ENCODE measurements at places on chromosomes 2 and 18. TPM values are rescaled to one million over a fixed set of nuclear protein-coding genes. Genes with fewer than 3 reads are reported as not detected.
A peak's percentile ranks its signal among the peaks of the same experiment; 100 is the strongest.

XIRP2 gene
- total RNA-seq, result 0.04 TPM

EMILIN2 gene
- 6.9 TPM for total RNA-seq

SULT1C4 gene
- total RNA-seq, result 1.3 TPM

ACOXL gene
- not detected for total RNA-seq

GRCh38 chr2:186129767-186130581 is 356.1 kb upstream of the ZC3H15 start:
- H3K4me3 ChIP-seq, result no peak overlapping the region
- no peaks in the 10 kb centered on the region for H3K36me3 ChIP-seq
- DNase-seq, result peak; percentile 75
- H3K27me3 ChIP-seq, result no peaks in the 10 kb centered on the region
- peak overlapping the region; percentile 57 for H3K27ac ChIP-seq

GRCh38 chr2:181943411-181944124 is 42.1 kb upstream of the PPP1R1C start:
- H3K27ac ChIP-seq, result peak overlapping the region; percentile 66
- H3K27me3 ChIP-seq, result no peaks in the 10 kb centered on the region
- no peaks in the 10 kb centered on the region for H3K36me3 ChIP-seq
- peaks cover 45% of the 10 kb centered on the region for H3K4me1 ChIP-seq

DNA sequence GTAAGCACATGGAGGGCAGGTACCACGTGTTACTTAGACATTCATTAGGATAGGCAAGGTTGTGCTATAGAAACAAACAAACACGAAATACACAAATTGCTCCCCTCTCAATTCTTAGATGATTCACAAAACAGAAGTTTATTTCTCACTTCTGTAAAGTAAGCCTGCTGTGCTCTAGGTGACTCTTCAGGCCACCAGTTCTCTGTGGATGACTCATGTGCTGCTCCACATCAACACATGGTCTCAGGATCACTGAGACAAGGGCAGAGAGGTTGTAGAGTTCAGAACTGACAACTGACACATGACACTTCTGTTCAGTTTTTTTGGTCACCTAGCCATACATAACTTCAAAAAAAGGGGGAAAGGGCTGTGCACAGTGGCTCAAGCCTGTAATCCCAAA is 70.6 kb downstream of the DAW1 start:
- H3K27ac ChIP-seq, result no peak overlapping the region
- no peaks in the 10 kb centered on the region for H3K4me1 ChIP-seq
- no peaks in the 10 kb centered on the region for H3K36me3 ChIP-seq
- H3K27me3 ChIP-seq, result no peaks in the 10 kb centered on the region
- DNase-seq, result no peak

DNA sequence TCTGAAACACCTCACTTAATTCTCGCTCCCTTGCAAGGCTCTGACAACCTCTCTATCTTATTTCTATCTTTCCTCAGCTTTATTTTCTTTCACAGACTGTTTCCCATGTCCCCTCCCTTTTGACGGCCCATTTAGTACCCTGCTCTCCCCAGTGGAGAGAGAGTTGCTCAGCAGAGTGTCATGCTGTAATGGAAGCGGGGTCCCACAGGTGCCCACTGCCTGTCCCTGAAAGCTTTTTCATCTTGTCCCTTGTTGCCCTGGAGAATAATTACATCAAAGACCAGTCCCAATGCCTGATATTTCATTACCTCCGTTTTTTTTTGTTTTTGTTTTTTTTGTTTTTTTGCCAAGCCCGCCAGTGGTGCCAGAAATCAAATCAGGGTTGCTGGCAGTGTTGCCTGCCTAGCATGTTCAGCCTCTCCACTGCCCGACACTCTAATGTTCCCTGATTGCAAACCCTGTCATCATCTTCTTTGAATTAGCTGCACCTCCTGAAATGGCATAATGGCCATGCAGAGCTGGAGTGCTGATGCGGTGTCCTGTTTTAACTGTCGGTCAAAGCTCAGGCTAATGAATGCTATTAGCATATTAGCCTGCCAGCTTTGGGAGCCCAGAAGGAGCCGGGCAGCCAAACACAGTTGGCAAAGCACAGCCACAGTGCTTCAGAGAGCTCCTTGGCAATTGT is 71.2 kb upstream of the CAVIN2 start:
- no peak overlapping the region for H3K27ac ChIP-seq
- H3K4me1 ChIP-seq, result peaks cover 24% of the 10 kb centered on the region
- no peaks in the 10 kb centered on the region for H3K36me3 ChIP-seq

- peak overlapping the region; percentile 50 for H3K27ac ChIP-seq
- H3K27me3 ChIP-seq, result no peaks in the 10 kb centered on the region
- peak overlapping the region; percentile 91 for H3K4me3 ChIP-seq
- H3K36me3 ChIP-seq, result no peaks in the 10 kb centered on the region
- peaks cover 50% of the 10 kb centered on the region for H3K4me1 ChIP-seq
These were observed 219.1 kb downstream of the RTP5 start for GRCh38 chr2:242088471-242089212.

- no peaks in the 10 kb centered on the region for H3K36me3 ChIP-seq
- no peak overlapping the region for H3K4me3 ChIP-seq
- DNase-seq, result no peak
These were observed 71.7 kb upstream of the MYO3B start for GRCh38 chr2:170106102-170106840.

GRCh38 chr2:143841935-143842334 is 678.0 kb downstream of the ZEB2 start:
- no peak overlapping the region for H3K4me3 ChIP-seq
- no peaks in the 10 kb centered on the region for H3K4me1 ChIP-seq
- DNase-seq, result no peak
- H3K27me3 ChIP-seq, result no peaks in the 10 kb centered on the region

DNA sequence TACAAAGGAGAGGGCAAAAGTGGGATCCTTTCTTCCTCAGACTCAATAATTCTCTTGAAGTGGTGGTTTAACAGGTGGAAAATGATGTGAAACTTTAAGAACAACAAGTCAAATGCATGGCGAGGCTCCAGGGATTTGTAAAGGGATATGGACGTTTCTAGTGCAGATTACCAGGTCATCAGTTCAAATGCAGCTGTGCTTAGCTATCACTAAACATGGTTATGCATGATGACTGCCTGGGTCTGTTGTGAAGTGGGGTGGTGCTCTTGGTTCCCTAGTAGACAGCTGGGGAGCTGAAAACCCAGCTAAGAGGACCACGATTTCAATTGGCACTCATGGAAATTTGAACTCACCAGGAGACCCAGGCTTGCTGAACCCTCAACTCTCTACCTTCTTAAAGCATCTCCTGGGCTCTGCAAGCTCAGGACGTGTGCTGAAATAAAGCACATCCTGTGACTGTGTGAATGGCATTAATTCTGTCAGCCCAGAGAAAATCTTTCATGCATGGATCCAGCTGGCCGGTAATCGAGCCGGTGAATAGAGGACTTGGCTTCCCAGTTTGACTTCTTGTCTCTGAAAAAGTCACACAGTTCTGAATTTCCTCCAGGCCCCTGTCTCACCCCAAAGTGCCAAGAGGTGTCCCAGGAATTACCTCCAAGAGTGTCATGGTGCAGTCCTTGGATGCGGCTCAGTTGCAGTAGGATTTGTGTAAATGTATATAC is 146.1 kb downstream of the MTX2 start:
- H3K4me1 ChIP-seq, result no peaks in the 10 kb centered on the region
- H3K4me3 ChIP-seq, result no peak overlapping the region
- no peak overlapping the region for H3K27ac ChIP-seq
- no peak for DNase-seq
- H3K27me3 ChIP-seq, result no peaks in the 10 kb centered on the region
- H3K36me3 ChIP-seq, result no peaks in the 10 kb centered on the region

DNA sequence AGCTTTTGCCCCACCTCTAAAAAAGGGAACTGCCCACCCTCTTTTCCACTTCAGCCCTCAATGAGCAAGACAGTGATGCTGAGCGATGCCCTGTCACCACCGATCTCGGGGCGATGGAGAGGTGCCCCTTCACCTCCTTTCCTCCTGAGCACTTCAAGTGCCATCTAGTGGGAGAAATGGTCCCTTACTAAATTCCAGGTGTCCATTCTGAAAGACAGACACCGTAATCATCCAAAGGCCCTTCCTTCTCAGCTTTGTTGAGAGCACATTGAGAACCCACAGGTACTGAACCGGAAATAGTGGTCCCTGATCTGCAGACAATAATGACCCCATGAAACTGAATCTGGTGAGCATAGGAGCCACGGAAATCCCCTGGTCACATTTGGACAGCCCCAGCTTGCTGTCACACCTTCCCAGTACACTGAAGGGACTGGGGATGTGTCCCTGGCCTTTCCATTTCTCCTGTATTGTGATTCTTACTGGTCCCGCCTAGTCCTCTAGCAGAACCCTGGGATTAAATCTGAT is 38.5 kb downstream of the KCTD18 start:
- peaks cover 95% of the 10 kb centered on the region for H3K36me3 ChIP-seq

- H3K4me3 ChIP-seq, result no peak overlapping the region
- H3K27ac ChIP-seq, result no peak overlapping the region
- no peaks in the 10 kb centered on the region for H3K4me1 ChIP-seq
- DNase-seq, result no peak
- no peaks in the 10 kb centered on the region for H3K36me3 ChIP-seq
These were observed 156.0 kb downstream of the SLC4A3 start for GRCh38 chr2:219783359-219783975.

DNA sequence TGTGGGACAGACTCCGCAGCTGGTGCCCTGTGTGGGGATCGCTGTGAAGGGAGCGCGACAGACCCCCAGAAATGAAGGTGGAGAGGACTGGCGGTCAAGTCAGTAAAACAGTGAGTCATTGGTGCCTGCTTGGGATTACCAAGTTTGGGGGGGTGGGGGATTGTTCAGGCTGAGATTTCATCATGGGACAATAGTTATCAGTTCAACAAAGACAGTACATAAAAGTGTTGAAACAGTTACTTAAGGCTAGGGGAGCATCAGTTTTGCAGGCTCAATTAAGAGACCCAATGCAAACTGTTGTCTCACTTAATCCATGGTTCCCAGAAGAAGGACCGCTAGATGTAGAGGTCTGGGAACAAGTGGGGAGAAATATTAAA is 42.4 kb upstream of the PDK1 start:
- no peaks in the 10 kb centered on the region for H3K4me1 ChIP-seq
- no peaks in the 10 kb centered on the region for H3K36me3 ChIP-seq
- DNase-seq, result no peak

- no peak overlapping the region for H3K4me3 ChIP-seq
- DNase-seq, result peak; percentile 5
- H3K4me1 ChIP-seq, result no peaks in the 10 kb centered on the region
- H3K27ac ChIP-seq, result no peak overlapping the region
- no peaks in the 10 kb centered on the region for H3K27me3 ChIP-seq
- no peaks in the 10 kb centered on the region for H3K36me3 ChIP-seq
These were observed 274.7 kb downstream of the RNF144A start for GRCh38 chr2:7191932-7192331.

- H3K4me1 ChIP-seq, result no peaks in the 10 kb centered on the region
- no peak overlapping the region for H3K27ac ChIP-seq
- H3K36me3 ChIP-seq, result no peaks in the 10 kb centered on the region
- H3K4me3 ChIP-seq, result no peak overlapping the region
These were observed 26.5 kb downstream of the ACVR1 start for GRCh38 chr2:157849591-157849990.

DNA sequence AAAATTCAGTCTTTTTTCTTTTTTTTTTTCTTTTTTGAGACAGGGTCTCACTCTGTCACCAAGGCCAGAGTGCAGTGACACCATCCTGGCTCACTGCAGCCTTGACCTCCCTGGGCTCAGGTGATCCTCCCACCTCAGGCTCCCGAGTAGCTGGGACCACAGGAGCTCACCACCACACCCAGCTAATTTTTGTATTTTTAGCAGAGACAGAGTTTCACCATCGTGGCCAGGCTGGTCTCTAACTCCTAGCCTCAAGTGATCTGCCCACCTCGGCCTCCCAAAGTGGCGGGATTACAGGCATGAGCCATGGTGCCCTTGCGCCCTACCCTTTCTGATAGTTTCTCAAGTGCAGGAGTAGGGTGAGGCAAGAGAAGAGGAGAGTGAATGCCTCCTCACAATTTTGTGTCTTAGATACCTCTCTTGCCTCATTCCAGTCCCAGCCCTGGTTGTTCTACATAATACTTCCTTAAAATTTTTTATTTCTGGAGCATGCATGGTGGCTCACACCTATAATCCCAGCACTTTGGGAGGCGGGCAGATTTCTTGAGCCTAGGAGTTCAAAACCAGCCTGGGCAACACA is 68.2 kb upstream of the CAB39 start:
- no peak for DNase-seq
- H3K27ac ChIP-seq, result no peak overlapping the region
- no peak overlapping the region for H3K4me3 ChIP-seq
- H3K36me3 ChIP-seq, result no peaks in the 10 kb centered on the region

All from HepG2 (cell line).